ENCODE measurements at places on chromosomes 6 and 20. TPM values are rescaled to one million over a fixed set of nuclear protein-coding genes. Genes with fewer than 3 reads are reported as not detected.

The TP53TG5 gene
- total RNA-seq: not detected

The BCAS1 gene
- 0.16 TPM for total RNA-seq

The SPACA1 gene
- not detected for total RNA-seq

The PHACTR3 gene
- total RNA-seq: 5.2 TPM

The RCAN2 gene
- 37.2 TPM for total RNA-seq

The CDS2 gene
- total RNA-seq: 36.7 TPM

The ATG5 gene
- 43.2 TPM for total RNA-seq

The MLIP gene
- not detected for total RNA-seq

The PKIB gene
- total RNA-seq: 0.12 TPM

The RAET1L gene
- total RNA-seq: not detected

The NEURL2 gene
- 4.1 TPM for total RNA-seq

The PACRG gene
- total RNA-seq: 1.6 TPM

The MYO6 gene
- total RNA-seq: 15.4 TPM

All from hair follicle dermal papilla cell (primary cell).